Lower leg skin (tissue), 4 donors: ENCODE measurements at places on chromosomes 5 and 9.

- DNase-seq, result no peak
Observed at GRCh38 chr9:126674365-126675146, 60.8 kb downstream of the LMX1B start.

- DNase-seq, result no peak
Observed at GRCh38 chr5:157594257-157594656, 18.7 kb upstream of the ADAM19 start.

DNA sequence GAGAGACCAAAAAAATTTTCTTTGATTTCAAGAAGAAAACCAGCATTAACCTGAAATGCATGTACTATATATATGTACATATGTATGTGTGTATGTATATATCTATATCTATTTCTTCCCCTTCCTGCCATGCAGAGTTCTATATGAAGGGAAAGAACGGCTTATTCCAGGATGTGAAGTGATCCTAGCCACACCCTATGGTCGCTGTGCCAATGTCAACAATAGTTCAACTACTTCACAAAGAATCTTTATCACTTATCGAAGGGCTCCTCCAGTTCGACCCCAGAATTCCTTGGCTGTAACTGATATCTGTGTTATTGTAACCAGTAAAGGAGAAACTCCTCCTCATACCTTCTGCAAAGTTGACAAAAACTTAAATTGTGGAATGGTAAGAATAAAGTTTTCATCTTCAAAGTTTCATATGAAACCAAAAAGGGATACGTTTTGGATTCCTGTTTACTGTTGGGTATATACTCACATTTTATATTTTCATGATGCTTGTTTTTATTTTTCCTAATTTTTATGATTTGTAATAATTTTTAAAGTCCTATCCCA, 56.2 kb downstream of the DENND4C start:
- no peak for DNase-seq

DNA sequence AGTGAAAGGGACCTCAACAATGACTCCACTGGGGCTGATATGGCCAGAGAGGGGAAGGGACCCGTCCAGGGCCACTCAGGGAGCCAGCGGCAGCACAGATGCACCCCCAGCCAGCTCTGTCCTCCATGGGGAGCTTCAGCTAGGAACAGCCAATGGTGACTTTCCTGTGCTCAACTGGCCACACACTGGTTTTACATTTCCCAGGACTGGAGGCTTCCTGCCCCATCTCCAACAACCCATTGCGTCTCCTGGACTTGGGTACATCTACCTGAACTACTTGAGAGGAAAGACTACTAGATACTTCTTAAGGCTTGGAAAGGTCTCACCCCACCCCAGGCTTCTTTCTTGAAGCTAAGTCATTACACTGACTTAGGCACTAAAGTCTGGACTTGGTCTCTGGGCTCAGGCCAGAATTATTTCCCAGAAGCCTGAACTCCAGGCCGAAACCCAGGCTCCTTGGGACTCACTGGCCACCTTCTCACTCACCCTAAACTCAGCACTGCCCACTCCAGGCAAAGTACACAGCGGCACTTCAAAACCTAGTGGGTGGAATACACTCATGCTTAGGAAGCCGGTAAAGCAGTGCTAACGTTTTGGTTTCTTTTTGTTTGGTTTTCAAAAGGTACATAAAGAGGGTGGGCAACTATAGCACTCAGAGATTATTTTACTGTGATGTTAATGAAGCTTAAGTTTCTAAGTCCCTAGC, 1.5 kb downstream of the IGFBPL1 start:
- DNase-seq, result no peak

DNA sequence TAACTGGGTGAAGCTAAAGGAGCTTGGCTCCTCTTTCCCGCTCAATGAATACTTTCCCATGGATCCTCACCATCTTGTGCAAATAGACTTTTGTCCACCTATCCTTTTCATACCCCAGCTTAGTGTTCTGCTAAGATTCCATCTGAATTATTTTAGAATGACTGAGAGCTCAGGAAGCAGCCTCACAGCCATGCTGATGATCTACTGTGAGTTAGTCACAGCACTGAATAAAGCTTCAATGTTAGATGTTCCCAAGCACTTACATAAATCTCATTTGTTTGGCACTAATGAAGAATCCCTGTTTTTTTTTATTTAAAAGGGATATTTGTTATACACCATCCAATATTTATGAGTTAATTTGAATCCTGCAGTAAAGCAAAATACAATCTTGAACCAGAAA, 317.6 kb upstream of the TRPC7 start:
- no peak for DNase-seq

DNA sequence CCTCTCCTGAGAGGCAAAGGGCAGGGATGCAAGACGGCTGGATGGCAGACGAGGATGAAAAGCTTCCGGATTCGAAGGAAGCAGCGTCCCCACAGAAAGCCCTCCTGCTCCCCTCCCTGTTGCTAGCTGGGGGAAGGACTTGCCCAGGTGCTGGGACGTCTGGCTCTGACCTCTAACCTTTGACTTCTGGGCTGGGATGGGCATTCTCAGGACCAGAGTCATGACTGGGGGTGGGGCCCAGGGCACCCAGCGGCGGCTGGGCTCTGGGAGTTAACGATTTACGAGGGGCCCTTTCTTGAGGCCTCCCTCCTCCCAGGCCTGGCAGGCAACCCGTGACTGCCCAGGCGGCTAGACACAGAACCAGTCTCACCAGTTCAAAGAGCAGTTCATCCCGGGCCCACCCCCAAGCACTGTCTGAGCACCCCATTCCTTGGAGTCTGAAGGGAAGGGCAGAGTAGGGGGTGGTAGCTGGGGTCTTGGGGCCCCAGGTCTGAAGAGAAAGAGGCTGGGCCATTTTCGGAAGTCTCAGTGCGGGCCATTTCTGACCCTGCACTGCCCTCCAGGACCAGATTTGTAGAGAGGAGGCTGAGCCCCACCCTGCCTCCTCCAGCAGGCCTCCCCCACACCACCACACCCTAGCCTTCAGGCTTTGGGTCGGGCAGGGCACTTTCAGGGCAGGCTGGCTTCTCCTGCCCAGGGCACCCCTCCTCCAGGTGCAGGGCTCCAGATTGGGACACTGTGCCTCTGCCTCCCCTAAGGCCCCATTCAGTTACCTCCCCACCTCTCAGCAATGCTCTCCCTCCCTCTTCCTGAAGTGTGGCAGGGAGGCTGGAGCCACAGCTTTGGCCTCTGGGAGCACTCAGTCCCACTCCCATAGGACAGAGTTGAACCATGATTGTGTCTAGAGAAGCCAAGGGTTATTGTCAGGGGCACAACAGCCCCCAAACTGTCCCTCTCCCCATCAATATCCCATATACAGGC, 5.0 kb upstream of the CXXC5 start:
- DNase-seq, result peak; percentile 80

GRCh38 chr5:139150367-139150999, 47.7 kb downstream of the SIL1 start:
- no peak for DNase-seq

- DNase-seq, result no peak
Observed at GRCh38 chr9:91241909-91242308, 119.8 kb downstream of the AUH start.

GRCh38 chr9:122334916-122335315, 35.9 kb upstream of the PTGS1 start:
- no peak for DNase-seq

- no peak for DNase-seq
Observed at GRCh38 chr9:10235376-10235775, 377.4 kb downstream of the PTPRD start.

GRCh38 chr9:75467142-75467541, 378.8 kb downstream of the OSTF1 start:
- no peak for DNase-seq

- no peak for DNase-seq
Observed at GRCh38 chr5:181120306-181120705, 10.7 kb downstream of the OR2V1 start.

DNA sequence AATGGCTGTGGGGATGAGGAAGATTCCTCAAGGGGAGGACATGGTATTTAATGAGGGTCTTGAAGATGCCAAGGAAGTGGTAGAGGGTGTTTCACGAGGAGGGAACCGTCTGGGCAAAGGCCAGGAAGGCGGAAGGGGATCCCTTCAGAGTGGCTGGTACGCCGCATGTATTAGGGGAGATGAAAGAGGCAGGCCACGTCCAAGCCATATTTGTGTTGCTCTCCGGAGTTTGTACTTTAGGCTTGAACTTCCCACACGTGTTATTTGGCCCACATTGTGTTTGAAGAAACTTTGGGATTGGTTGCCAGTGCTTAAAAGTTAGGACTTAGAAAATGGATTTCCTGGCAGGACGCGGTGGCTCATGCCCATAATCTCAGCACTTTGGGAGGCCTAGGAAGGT, 1.2 kb downstream of the FXN start:
- DNase-seq, result no peak

DNA sequence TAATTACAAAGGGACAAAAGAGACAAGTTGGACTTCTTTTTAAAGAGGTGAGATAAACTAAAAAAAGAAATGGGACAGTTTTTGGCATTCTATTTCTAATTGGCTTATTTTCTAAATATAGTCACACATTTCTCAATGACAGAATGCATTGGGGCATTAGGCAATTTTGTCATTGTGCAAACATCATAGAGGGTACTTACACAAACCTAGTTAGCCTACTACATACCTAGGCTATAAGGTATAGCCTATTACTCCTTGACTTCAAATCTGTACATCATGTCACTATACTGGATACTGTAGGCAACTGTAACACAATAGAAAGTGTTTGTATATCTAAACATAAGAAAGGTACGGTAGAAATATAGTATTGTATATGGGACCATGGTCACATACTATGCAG, 56.1 kb downstream of the LSM11 start:
- DNase-seq, result no peak

- DNase-seq, result no peak
Observed at GRCh38 chr9:3268223-3268622, 257.6 kb downstream of the RFX3 start.

GRCh38 chr9:117796681-117797080, 92.5 kb downstream of the TLR4 start:
- no peak for DNase-seq

DNA sequence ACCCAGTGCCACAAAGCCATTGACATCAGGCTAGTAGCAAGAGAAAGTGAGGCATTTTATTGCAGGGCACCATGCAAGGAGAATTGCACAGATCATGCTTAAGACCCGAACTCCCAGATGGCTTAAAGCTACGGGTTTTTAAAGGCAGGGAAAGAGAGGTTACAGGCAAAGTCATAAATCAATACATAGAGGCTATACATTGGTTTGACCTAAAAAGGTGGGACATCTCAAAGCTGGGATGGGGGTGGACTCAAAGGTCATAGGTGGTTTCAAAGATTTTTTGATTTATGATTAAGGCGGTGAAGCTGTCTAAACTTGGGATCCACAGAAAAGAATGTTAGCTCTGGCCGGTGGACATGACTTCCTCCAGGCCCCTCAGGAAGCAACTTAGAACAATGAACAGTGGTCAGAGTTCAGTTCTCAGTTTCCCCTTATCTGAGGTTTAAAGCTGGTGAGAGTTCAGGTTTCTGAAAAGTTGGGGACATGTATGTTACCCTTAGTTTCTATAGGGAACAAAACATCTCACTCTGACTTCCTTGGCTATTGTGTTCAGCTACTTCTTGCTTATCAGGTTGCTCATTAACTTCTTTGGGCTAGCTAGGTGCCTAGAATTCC, 6.0 kb upstream of the RBM22 start:
- DNase-seq, result no peak

- DNase-seq, result no peak
Observed at GRCh38 chr9:118129541-118129940, 425.3 kb downstream of the TLR4 start.

DNA sequence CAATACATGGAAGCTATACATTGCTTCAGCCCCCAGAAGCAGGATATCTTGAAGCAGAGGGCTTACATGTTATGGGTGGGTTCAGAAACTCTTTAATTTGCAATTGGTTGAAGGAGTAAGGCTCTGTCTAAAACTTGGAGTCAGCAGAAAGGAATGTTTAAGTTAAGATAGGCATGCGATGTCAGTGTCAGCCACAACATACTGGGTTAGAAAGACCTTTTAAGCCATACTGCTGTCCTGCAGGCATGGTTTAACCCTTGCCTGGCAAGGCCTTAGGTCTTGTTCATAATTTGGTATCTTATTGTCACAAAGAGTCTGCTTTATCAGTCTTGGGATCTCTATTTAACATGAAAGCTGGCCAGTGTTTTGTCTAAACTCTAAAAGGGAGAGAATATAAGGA, 1619.6 kb upstream of the WWC1 start:
- DNase-seq, result no peak
